ENCODE measurements at places on chromosomes 5 and 9.

DNA sequence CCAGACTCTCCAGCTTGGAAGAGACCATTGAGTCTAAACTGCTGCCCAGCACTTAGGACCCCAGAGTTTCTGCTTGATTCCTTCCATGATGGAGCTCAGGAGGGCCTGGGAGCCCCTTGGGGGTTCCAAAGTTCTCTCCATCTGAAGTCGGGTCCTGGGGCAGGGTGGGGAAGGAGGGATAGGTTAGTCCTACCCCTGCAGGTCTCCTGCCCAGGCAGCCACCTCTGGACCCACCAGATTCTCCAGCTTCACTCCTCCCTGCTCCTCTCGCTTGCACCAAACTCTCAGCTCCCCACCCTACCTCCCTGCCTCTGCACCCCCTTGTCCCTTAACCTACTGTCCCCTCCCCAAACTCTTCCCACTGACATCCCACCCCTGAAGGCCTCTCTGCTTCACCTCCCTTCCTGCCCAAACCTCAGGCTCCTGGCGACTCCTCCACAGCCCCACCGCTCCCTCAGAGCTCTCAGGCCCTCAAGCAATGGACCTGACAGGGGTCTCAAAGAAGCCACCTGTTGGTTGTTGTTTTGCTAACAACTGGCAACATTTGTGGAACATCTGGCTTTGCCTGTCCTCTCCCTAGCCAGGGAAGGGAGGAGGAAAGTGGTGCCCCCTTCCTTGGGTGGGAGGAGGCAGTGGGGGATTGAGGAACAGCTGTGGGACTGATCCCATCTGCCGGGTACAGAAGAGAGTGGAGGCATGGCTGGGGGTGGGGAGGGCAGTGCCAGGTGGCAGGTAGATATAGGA lies 137.5 kb downstream of the RGS3 start:
- no peaks in the 10 kb centered on the region for H3K27me3 ChIP-seq
- peaks cover 47% of the 10 kb centered on the region for H3K4me1 ChIP-seq

DNA sequence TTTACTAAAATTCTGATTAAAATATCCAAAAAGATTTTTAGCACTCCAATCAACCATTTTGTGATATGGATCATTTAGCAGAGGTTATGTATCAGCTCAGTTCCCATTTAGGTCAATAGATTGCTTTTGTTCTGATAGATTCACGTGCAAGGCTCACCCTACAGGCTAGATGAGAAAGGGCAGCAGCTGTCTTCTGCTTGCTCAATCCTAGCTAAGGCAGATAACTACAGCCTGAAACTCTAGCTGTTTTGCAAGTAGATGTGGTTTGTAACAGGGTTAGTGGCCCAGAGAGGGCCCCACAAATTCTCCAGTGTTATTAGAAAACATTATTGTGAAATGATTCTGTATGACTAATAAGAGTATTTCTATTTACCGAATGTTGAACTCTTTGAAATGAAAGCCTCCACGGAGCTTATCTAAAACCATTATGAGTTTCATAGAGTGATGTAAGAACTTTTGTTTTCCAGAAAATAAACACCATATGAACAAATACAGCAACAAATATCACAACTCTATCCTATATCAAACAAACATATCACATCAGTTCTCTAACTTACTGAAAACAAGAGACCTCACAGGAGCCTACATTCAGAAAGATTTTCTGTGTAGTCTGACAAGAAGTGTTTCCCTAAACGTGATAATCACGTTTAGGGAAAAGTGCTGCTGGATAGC lies 841.9 kb upstream of the ACO1 start:
- no peak overlapping the region for H3K4me3 ChIP-seq
- H3K27ac ChIP-seq, result no peak overlapping the region
- no peaks in the 10 kb centered on the region for H3K4me1 ChIP-seq
- no peak for DNase-seq

DNA sequence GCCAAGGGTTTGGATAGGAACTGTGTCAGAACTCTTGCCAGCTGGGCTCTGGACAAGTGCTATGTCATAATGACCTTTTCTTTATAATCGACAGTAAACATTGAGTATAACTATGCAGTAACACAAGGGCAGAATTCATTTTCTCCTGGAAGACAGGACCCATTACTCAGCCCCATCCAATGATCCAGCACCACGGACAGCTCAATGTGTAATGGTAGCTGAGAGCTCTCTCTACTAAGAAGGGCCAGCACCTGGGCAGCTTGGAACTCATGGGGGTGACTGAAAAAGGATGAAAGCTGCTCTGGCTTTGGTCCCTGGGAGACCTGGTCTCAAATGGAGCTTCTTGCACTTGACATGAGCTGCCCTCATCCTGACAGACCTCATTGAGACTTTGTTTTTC lies 347.8 kb downstream of the TRIM32 start:
- no peak for DNase-seq
- H3K36me3 ChIP-seq, result no peaks in the 10 kb centered on the region
- no peak overlapping the region for H3K4me3 ChIP-seq
- H3K4me1 ChIP-seq, result no peaks in the 10 kb centered on the region
- H3K27me3 ChIP-seq, result no peaks in the 10 kb centered on the region

- H3K4me1 ChIP-seq, result no peaks in the 10 kb centered on the region
- H3K27me3 ChIP-seq, result no peaks in the 10 kb centered on the region
- no peak for DNase-seq
- H3K36me3 ChIP-seq, result no peaks in the 10 kb centered on the region
These were observed 85.2 kb downstream of the ATG10 start for GRCh38 chr5:82057051-82057450.

- H3K27ac ChIP-seq, result no peak overlapping the region
- no peak overlapping the region for H3K4me3 ChIP-seq
- peaks cover 14% of the 10 kb centered on the region for H3K27me3 ChIP-seq
- H3K36me3 ChIP-seq, result no peaks in the 10 kb centered on the region
These were observed 200.1 kb downstream of the MEF2C start for GRCh38 chr5:88682881-88683361.

DNA sequence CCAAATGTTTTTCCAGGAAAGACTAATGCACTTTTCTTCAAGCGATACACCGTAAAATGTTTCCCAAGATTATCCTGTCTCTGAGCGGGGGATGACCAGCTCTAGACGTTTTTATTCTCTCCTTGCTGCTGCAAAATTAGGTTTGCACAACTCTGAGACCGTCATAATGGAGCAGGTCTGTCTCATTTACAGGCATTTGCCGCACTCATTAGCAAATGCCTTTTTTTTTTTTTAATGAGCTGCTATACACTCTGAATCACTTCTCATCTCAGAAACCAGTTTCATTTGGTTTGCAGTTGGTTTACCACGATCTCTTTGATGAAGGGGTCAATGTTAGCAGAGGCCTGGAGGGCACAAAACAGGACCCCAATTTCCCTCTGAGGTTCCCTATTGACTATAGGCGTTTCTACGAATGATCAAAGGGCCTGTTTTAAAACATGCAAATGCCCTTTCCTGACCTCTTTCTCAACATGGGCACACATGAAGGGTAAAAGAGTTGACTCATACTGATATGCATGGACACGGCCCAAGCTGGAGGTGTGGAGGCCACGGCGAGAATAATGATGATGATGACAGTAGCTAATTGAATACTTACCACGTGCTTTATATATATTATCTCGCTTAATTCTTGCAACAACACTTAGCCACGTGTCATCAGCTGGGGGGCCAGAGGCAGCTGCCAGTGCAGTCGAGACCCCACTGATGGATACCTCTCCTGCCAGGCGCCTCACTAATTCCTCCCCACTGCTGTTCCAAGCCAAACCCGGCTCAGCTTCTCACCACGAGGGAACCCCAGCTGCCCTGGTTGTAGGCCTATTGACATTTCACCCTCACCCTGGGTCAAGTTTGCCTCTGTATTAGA lies 89.9 kb upstream of the PTCH1 start:
- no peaks in the 10 kb centered on the region for H3K4me1 ChIP-seq
- no peaks in the 10 kb centered on the region for H3K36me3 ChIP-seq
- H3K4me3 ChIP-seq, result no peak overlapping the region
- no peaks in the 10 kb centered on the region for H3K27me3 ChIP-seq
- no peak for DNase-seq

DNA sequence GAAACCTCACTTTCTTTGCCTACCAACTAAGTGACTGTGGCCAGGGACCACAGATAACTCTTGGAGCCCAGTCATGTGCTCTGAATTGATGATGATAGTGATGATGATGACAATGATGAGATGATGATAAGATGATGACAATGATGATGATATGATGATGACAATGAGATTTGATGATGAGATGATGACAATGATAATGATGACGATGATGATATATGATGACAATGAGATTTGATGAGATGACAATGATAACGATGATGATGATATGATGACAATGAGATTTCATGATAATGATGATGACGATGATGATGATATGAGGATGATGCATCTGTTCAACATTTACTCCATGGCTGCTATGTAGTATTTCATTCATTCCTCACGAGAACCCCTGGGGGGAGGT lies 213.0 kb downstream of the ERCC6L2 start:
- H3K27me3 ChIP-seq, result no peaks in the 10 kb centered on the region
- DNase-seq, result no peak
- no peaks in the 10 kb centered on the region for H3K4me1 ChIP-seq
- H3K4me3 ChIP-seq, result no peak overlapping the region
- H3K27ac ChIP-seq, result no peak overlapping the region

GRCh38 chr5:173594061-173594460 lies 22.4 kb downstream of the BOD1 start:
- no peaks in the 10 kb centered on the region for H3K4me1 ChIP-seq
- no peak for DNase-seq
- H3K27ac ChIP-seq, result no peak overlapping the region

- no peaks in the 10 kb centered on the region for H3K4me1 ChIP-seq
- H3K4me3 ChIP-seq, result no peak overlapping the region
- no peaks in the 10 kb centered on the region for H3K27me3 ChIP-seq
- H3K27ac ChIP-seq, result no peak overlapping the region
- no peaks in the 10 kb centered on the region for H3K36me3 ChIP-seq
These were observed 375.9 kb downstream of the KIF4B start for GRCh38 chr5:155389498-155389897.

- no peak overlapping the region for H3K4me3 ChIP-seq
- H3K27ac ChIP-seq, result no peak overlapping the region
- no peaks in the 10 kb centered on the region for H3K36me3 ChIP-seq
- H3K4me1 ChIP-seq, result peaks cover 9% of the 10 kb centered on the region
- no peaks in the 10 kb centered on the region for H3K27me3 ChIP-seq
These were observed 12.7 kb downstream of the GBGT1 start for GRCh38 chr9:133151041-133151440.

- H3K36me3 ChIP-seq, result no peaks in the 10 kb centered on the region
- no peak overlapping the region for H3K4me3 ChIP-seq
- H3K27ac ChIP-seq, result no peak overlapping the region
- no peaks in the 10 kb centered on the region for H3K27me3 ChIP-seq
- no peak for DNase-seq
- no peaks in the 10 kb centered on the region for H3K4me1 ChIP-seq
These were observed 46.6 kb downstream of the RMI1 start for GRCh38 chr9:84027201-84027600.

- H3K27me3 ChIP-seq, result no peaks in the 10 kb centered on the region
- no peaks in the 10 kb centered on the region for H3K36me3 ChIP-seq
- no peak overlapping the region for H3K27ac ChIP-seq
- DNase-seq, result no peak
These were observed 63.8 kb downstream of the FNBP1 start for GRCh38 chr9:129979071-129979745.

DNA sequence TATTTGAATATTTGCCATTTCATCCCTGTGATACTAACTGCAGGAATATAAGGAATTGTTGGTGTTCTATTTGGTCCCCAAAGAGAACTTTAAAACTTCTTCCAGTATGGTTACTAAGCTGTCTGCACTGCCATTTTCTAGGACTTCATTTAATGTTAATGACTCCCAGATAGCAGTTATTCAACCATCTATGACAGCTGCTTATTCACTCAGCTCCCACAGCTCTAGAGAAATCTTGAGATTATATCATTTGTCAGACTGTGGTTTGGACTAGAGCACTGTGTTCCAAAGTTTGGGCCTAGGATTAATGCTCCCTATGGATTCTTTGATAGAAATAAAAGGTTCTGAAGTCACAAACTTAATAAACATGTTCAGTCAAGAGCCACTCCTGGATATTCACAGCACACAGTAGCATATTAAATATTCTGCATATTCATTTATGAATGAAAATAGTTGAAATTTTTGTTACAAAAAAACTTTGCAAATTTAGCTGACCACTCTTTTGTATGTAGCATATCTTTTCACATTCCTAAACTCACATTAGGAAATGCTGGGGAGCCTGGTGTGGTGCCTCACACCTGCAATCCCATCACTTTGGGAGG lies 173.7 kb downstream of the NFIB start:
- no peak overlapping the region for H3K4me3 ChIP-seq
- no peaks in the 10 kb centered on the region for H3K36me3 ChIP-seq
- H3K4me1 ChIP-seq, result no peaks in the 10 kb centered on the region
- no peaks in the 10 kb centered on the region for H3K27me3 ChIP-seq
- DNase-seq, result no peak
- H3K27ac ChIP-seq, result no peak overlapping the region

GRCh38 chr5:94830520-94830919 lies 212.1 kb downstream of the SLF1 start:
- H3K36me3 ChIP-seq, result no peaks in the 10 kb centered on the region
- H3K4me3 ChIP-seq, result no peak overlapping the region
- H3K27me3 ChIP-seq, result no peaks in the 10 kb centered on the region
- H3K4me1 ChIP-seq, result no peaks in the 10 kb centered on the region
- DNase-seq, result no peak

GRCh38 chr9:2403701-2404100 lies 217.9 kb upstream of the VLDLR start:
- H3K4me1 ChIP-seq, result no peaks in the 10 kb centered on the region
- no peaks in the 10 kb centered on the region for H3K27me3 ChIP-seq
- H3K36me3 ChIP-seq, result no peaks in the 10 kb centered on the region
- H3K4me3 ChIP-seq, result no peak overlapping the region

GRCh38 chr5:178069909-178070308 lies 43.4 kb upstream of the N4BP3 start:
- H3K4me1 ChIP-seq, result no peaks in the 10 kb centered on the region
- no peaks in the 10 kb centered on the region for H3K36me3 ChIP-seq
- H3K27me3 ChIP-seq, result no peaks in the 10 kb centered on the region
- H3K27ac ChIP-seq, result no peak overlapping the region

DNA sequence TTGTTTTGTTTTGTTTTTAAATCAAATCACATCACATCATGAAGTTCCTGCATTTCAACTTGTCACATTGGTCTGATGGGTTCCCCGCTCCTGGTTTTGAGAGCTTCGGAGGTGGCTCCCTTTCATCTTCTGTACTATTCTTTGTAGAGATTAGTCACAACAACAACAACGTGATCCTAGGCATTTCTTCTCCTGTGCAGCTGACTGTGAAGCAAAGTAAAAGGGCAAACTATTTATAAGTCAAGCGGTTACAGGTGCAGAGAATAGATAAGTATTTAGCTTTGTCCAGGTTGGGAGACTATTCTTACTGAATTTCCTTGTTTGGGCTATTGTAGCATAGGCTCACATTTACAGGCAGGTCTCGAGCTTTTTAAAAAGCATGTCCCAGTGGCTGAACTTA lies 197.7 kb upstream of the CDKN2B start:
- H3K27ac ChIP-seq, result no peak overlapping the region
- no peak overlapping the region for H3K4me3 ChIP-seq
- no peaks in the 10 kb centered on the region for H3K4me1 ChIP-seq
- H3K27me3 ChIP-seq, result no peaks in the 10 kb centered on the region
